ENCODE measurements at places on chromosomes 2 and 18.

DNA sequence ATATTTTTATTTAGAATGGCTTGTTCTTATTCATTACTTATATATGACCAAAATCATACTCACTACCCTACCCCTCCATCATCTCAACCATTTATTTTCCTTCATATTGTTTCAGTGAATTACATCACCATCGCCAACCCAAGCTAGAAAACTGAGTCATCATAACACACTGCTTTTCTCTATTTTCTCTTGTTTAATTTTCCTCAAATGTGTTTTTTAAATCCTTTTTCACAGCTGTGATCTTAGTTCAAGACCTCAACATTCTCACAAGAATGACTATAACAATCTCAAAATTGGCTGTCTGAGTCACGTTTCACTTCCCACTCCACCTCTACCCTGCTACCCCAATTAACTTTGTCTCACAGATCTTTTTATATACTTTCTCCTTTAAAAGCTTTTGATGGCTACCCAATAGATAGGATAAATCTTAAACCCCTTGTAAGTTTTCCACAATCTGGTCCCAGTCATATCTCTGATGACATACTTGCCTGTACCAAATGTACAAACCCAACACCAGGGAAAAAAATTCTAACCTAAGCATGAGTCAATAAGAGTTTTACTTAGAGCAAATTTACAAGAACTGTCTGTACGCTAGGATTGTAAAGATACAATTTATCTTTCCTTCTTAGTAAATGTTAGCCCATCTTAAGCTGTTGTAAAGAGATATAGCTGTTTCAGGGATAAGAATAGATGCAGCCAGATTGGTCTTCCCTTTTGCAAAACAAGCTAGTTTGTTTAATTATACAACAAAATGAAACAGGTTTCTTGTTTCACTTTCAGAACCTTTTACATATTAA lies 635.1 kb upstream of the SLC39A10 start:
- no peak for DNase-seq

- no peak for DNase-seq
Observed at GRCh38 chr2:182581196-182581935, 134.7 kb upstream of the DNAJC10 start.

DNA sequence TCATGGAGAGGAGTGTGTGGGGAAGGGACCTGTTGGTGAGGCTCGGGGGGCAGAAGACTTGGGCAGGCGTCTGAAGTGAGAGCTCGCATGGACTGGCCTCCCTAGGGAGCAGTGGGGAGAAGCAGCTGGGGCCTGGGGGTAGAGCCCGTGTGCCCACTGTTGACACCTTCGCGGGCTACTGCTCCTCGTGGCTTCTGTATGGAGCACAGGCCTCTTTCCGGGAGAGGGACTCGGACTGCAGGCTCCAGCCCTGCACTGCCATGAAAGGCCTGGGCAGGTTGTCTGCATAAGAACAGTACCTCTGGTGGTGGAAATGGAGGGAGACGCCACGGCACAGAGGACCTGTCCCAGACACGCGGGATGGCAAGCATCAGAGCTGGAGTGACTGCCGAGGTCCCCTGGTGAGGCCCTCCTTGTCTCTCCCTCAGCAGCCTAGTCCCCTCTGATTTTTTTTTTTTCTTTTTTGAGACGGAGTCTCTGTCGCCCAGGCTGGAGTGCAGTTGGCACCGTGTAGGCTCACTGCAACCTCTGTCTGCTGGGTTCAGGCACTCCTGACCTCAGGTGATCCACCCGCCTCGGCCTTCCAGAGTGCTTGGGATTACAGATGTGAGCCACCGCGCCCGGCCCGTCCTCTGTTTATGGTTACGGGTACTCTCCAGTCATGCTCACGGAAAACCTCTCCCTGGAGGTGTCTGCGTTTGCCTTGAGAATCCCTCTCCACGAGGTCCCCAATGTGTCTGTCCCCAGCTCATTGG lies 44.7 kb upstream of the PTMA start:
- DNase-seq: no peak

DNA sequence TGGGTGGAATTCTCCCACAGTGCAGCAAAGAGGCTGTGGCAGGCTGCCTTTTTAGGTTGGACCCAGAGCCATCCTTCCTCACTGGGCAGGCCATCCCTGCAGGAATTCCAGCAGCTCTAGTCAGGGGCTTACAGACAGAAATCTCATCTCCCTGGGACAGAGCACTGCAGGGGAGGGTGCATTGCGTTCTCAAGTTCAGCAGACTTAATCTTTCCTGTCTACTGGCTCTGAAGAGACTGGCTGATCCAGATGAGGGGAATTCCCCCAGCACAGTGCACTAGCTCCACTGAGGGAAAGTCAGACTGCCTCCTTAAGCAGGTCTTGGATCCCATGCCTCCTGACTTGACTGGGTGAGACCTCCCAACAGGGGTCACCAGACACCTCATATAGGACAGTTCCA lies 899.7 kb upstream of the VRK2 start:
- no peak for DNase-seq

DNA sequence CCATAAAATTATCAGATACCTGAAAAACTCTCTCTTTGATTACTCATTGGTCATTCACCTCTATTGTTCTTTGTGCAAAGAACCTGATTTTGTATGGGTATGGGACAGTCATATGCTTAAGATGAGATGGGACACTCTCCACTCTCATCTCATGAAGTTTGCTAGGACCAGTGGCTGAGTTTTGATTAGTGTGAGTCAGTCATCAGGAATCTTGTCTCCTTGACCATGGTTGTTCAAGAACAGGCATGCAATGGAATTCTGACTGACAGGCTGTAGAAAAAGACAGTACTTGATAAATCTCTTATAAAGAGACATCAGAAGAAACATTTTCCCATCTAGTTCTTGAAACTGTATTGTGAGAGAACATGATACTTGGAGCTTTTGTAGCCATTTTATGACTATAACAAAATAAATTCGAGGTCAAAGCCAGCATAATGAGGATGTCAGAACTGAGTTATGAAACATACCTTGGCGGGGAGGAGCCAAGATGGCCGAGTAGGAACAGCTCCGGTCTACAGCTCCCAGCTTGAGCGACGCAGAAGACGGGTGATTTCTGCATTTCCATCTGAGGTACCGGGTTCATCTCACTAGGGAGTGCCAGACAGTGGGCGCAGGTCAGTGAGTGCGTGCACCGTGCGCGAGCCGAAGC lies 367.0 kb downstream of the NR4A2 start:
- DNase-seq: no peak

DNA sequence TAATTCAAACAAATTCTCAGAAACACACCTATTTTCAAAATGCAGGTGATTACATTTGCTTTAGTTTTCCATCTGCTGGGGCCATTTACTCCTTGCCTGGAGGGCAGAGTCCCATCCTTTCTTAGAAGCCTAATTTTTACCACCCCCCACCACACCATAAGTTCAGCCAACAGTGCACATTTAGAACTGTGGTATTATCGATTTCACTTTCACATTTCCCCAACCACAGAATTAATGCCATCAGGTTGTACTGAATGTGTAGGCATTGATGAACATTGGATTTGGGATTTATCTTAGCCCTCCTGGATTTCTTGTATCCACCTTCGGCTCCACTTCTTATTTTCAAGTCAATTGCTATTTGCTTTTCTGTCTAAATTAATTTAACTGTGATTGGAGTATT lies 4.5 kb downstream of the SCYGR3 start:
- no peak for DNase-seq

- DNase-seq: no peak
Observed at GRCh38 chr2:42713920-42714319, 50.0 kb downstream of the OXER1 start.

DNA sequence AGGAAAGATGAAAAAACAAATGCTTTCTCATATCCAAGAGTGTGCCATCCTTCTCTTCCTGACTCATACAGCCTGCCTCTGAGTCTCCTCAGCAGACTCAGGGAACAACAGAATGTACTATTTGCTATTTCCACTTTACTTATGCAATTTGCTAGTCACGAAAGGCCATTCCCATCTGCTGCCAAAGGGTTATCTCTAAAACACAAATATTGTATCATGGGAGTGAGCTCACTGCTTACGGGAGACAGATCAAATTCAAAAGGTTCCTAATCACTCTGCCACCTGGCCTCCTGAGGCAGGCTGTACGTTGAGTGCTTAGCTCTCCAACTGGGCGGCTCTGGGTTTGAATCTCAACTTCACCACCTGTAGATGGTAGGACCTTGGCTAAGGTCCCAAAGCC lies 92.0 kb downstream of the GAREM1 start:
- no peak for DNase-seq
